ENCODE measurements at places on chromosomes 16 and 17.

DNA sequence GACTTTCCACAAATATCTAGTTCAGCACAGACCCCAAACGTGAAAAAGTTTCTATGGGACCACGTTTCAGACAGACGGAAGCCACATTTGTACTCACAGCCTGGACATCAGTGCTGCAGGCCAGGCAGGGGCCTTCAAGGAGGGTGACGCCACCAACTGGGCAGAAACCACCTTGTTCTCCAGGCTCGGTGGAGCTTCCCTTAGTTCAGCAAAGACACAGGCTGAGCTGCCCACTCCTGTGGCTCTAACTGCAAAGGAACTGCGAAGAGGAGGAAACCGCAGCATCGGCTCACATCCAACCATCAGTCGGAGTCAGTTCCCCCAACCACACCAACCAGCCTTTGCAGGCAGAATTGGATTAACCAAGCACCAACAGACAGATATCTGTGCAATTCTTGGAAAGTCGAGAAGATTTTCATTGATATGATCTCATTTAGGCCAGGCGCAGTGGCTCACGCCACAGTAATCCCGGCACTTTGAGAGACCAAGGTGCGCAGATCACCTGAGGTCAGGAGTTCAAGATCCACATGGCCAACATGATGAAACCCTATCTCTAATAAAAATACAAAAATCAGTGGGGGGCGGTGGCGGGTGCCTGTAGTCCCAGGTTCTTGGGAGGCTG, 73.3 kb upstream of the CNEP1R1 start:
- DNase-seq = no peak

DNA sequence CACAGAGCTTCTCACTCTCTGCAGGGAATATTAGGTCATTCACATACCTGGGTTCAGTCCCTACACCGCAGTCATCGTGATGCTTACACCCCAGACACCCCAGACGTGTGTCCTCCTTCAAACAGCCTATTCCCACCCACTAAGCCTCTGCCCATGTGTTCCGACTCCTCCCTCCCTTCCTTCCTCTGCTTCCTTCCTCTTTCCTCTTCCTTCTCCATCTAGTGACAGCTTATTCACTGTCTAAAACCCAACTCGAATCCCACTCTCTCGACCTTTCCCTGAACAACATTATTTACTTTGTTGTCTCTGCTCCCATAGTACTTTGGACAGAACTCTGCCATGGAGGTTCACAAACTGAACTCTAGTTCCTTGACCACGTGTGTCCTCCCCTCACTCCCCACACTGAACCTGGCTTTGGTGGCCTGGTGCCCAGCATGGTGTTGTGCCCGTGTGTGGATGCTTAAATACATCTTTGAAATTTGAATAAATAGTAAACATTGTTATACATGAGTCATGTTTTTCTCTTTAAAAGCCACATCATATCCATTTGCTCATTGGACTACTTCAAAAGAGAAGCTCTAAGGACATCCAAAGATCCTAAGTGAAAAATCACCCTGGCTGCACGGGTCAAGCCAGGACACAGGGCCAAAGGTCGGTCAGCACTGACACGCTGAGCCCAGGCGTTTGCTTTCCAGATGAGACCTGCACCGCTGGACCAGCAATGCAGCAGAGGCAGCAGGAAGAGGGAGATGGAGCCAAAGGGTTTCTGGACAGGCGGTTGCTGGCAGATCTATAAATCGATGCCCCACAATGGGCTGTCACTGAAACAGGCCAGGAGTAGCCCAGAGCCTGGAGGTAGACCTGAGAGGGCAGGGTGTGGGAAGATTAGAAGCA, 14.1 kb upstream of the G6PC1 start:
- DNase-seq = peak; percentile 72

- no peak for DNase-seq
Observed at GRCh38 chr17:75081611-75082540, 5.9 kb upstream of the SLC16A5 start.

GRCh38 chr17:2510559-2510958, 1.1 kb downstream of the METTL16 start:
- no peak for DNase-seq

- DNase-seq = no peak
Observed at GRCh38 chr16:13471036-13471435, 448.9 kb upstream of the ERCC4 start.

- peak; percentile 47 for DNase-seq
Observed at GRCh38 chr16:17529982-17530760, 59.4 kb upstream of the XYLT1 start.

- no peak for DNase-seq
Observed at GRCh38 chr17:17701658-17702057, 20.4 kb downstream of the RAI1 start.

DNA sequence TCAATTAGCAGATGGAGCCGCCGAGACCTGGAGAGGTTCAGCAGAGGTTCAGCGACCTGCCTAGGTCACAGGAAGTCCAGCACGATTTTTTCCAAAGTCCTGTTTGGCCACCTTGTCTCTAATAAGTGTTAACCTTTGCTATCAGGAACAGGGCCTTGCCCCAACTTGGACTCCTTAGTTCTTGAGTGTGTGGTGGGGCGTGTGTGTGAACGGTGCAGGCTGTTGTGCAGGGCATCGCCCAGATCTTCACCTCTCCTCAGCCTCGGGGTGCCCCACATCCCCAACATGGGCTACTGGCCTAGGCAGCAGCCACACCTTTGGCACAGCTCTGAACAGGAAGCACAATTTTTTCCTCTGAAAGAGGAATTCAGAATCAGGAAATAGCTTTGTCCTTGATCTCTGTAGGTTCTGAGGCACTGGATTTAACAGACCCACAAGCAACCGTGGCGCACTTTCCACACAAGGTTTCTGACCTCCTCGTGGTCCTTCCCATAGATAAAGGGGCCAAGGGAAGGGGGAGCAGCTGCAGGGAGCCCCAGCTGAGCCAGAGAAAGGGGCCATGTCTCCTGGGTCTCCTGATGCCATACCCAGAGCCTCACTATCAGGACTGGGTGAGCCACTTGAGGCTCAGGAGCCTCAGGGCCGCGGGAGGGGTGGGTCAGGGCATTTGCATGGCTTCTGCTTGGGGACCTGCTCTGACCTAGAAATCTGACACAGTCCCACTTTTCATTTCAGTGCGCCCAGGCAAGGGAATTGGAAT, 10.4 kb downstream of the MPRIP start:
- DNase-seq = no peak

DNA sequence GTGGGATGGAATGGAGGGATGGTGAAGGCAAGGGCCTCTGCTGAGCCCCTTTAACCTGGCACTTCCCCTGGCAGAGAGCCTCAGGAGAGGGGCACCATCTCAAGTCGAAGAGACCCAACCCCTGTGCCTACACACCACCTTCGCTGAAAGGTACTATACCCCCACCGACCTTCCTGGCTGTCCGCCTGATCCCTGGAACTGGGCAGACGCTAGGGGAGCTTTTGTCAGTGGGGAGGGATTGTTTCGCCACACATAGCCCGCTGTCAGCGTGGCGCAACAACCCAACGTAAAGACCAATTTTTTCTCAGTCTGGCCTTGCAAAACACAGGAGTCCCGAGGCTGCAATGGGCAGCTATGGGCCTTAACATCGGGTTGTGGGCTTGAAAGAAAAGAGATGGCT, 3.1 kb downstream of the PPP1R1B start:
- DNase-seq = no peak
